Activated CD4-positive, alpha-beta T cell treated with anti-CD3 and anti-CD28 coated beads for 36 hours (primary cell): ENCODE measurements at places on chromosomes 2 and 18.
A peak's percentile ranks its signal among the peaks of the same experiment; 100 is the strongest.

- no peak for DNase-seq
These were observed 190.5 kb downstream of the RND3 start for GRCh38 chr2:150296770-150297546.

DNA sequence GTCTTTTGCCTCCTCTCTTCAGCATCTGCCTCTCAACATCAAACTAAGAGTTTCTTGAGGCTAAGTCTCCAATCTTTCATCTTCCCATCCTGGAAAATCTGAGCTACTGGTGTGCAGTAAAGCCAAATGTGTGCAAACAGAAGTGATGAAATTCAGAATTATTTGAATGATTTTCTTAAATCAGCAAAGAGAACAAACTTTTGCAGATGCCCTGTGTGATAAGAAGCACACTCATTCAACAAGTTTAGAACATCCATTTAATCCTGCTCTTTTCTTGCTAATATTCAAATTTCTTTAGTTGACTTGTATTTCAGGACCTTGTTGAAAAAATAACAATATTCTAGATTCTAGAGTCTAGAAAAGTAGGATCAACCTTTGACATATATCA, 1374.9 kb upstream of the CELF4 start:
- no peak for DNase-seq

GRCh38 chr2:43303889-43304288, 77.5 kb upstream of the ZFP36L2 start:
- no peak for DNase-seq

GRCh38 chr2:69175790-69176715, 163.1 kb downstream of the ANTXR1 start:
- no peak for DNase-seq

DNA sequence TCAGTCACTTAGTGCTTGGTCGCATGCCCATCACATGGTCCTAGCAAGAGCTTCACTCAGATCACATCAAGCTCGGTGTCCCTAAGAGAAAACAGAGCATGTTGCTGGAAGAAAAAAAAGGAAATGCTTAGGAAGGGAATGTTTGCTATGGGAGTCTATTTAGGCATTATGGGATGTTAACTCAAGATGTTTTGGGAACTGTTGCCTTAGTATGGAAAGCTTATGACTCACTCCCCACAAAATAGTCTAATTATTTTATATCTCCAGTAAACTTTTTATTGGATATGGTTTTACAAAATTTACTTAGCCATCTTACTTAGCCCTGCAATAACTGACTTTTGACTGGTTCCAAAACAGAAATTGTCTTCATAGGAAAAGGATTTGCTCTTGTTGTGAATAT, 439.5 kb upstream of the ZEB2 start:
- DNase-seq: no peak

GRCh38 chr2:64478502-64479230, 24.7 kb downstream of the LGALSL start:
- peak; percentile 34 for DNase-seq

GRCh38 chr2:111221701-111222100, 101.0 kb downstream of the BCL2L11 start:
- DNase-seq: no peak

DNA sequence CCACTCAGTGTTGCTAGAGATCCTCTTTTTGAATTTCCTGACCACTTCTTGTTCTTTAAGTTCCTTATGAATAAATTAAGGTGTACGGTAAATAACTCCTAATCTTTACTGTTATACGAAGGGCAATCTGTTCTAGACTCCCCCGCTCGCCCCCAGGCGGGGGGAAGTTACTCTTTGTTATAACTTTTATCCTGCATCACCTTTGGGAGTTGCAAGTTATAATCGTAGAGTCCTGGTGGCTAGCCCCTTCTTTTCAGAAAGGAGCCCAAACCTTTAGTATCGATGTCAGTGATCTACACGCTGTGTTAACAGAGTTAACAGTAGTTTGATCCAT, 652 bp downstream of the GCA start:
- no peak for DNase-seq

- no peak for DNase-seq
These were observed 583.6 kb downstream of the FBXO15 start for GRCh38 chr18:73563901-73564472.

DNA sequence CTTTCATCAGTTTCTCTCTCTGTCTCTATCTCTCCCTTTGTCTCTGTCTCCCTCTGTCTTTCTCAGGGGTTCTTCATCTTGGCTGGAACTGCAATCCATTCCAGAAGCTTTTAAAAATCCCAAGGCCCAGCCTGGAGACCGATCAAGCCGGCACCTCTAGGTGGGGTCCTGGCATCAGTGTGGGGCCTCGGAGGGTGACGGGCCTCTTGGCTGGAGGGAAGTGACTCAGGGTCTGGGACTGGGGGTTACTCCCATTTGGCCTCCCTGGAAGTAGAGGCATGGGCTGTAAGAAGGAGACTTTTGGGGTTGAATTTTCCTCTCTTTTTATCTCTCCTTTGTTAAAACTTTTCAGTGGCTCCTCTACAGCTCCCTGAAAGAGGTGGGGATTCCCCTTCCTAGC, 52.8 kb upstream of the OTOF start:
- no peak for DNase-seq

DNA sequence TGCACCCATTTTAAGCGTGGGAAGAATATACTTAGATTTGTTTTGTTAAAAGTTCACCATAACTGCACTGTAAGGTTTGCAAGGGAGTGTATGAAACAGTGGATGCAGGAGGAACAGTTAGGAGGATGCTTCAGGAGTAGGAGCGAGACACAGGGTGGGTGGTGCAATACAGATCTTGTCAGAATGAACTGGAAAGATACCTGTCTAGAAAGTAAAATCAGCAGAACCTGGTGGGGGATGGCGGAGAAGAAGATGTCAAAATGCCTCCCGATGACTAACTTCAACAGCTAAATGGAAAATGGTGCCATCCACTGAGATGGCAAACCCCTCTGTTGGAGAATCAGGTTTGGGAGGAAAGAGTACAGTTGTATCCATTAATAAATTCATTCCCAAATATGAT, 18.2 kb downstream of the LANCL1 start:
- no peak for DNase-seq

- no peak for DNase-seq
These were observed 53.5 kb downstream of the CDH19 start for GRCh38 chr18:66550366-66550765.

- DNase-seq: no peak
These were observed 28.4 kb upstream of the ID2 start for GRCh38 chr2:8653485-8653884.

DNA sequence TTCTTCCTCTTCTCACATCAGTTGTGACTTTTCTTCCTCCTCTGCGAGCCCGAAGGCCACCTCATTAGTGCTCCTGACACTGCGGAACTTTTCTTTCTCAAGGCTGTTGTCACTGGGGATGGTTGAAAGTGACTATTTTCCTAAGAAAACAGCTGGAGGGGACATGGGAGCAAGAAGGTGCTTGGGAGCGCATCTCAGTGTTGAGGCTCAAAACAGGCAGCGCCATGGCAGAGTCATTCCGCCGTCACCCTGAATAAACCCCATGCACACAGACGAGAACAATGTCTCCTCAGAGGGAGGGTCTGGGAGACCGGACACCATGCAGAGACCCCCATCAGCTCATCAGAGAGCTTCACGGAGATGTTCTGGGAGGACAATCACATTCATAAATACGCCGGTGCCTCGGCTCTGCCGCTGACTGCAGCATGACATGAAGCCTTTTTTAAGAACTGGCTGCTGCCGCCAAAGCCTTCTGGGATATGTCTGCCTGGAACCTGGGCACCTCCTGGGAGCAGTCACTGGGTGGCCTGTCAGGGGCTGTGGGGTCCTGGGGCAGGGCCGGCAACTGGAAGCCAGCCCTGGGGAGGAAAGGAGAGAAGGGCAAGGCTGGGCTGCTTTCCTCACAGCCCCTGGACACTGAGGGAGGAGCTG, 19.2 kb downstream of the ATOH8 start:
- no peak for DNase-seq

DNA sequence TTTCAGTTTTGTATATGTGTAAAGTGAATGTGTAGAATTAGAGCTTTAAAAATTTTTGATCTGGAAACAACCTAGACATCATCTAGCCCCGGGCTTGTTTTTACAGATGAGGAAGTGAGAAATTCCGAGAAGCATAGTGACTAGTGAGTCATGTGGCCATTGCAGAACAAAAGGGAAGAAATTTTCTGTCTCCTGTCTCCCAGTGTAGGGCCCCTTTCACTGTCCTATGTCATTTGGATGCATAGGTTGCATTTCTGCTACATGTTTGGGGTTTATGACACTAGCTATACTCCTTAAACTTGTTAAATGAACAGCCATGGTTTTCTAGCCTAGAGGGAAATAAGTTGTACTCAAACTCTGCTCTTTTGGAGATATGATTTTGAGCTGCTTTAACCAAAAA, 84.6 kb downstream of the PLCL1 start:
- DNase-seq: peak; percentile 58

DNA sequence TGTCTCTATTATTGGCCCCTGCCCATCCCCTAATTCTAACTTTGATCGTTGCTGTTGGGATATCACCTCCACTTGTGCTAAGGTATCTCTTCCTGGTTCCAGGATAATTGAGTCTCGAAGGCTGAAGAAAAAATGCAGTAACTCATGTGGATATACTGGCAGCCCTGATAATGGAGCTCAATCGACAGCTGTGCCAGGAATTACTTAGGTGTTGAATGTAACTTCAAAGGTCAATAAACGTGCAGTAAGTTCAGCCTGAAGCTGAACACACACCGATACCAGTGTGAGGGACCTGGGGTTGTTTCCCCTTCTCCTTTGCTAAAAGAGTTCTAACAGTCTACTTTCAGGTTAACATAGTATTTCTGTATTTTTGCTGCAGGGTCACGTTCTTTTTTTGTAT, 11.9 kb upstream of the REG3G start:
- no peak for DNase-seq

- peak; percentile 50 for DNase-seq
These were observed 206.7 kb downstream of the SH3RF3 start for GRCh38 chr2:109335631-109336176.

- DNase-seq: no peak
These were observed 16.9 kb upstream of the MYO1B start for GRCh38 chr2:191228333-191228732.

DNA sequence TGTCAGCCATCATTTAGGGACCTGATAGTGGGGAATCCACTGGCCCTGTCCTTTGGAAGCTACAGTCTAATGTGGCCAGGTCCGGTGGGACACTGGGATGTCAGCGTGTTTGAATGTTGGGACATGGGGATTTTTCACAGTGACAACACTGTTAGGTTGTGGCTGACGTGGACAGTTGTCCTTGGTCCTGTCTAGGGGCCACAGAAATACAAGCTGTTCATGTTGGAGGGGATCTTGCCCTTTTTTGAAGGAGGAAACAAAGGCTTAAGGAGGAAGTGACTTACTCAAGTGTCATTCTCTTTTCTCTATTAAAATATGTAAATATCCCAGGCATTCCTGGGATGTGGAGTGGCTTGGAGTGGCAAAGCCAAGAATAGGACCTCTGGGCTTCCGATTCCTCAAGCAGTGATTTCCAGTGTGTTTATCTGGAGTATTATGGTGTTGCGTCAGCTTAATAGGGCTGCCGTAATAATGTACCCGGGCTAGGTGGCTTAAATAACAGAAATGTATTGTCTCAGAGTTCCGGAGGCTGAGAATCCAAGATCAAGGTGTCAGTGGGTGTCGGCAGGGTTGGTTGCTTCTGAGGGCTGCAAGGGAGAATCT, 8.5 kb downstream of the ACOXL start:
- no peak for DNase-seq

GRCh38 chr18:33201509-33201926, 239.0 kb downstream of the CCDC178 start:
- peak; percentile 3 for DNase-seq

DNA sequence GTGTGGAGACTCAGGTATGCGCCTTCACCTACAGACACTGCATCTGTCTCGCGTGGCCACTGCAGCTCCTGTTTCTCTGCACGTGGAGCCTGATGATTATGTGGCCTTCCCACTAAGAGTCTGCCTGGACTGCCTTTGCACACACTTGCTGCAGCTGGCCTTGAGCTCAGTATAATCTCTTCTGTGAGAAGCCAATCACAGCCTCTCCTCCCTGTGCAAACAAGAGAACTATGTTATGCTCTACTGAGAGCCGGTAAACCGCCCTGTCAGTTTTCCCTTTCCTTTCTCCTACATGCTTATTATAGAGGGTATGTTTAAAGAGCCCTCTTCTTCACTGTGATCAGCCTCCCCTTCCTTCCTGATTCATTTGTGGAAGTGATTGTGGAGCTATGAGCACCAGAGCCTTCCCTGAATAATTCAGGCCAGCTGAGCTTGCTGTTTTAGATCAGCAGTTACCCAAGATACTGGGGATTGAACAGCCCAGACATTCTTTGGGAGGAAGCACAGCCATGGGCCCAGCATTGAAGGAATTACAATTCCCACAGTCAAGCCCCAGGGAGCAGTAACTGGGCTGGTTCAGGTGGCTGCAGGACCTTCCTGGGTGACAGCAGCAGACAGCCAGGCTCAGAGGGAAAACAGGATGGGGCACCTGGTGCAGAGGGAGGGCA, 3.7 kb upstream of the TGFA start:
- no peak for DNase-seq

DNA sequence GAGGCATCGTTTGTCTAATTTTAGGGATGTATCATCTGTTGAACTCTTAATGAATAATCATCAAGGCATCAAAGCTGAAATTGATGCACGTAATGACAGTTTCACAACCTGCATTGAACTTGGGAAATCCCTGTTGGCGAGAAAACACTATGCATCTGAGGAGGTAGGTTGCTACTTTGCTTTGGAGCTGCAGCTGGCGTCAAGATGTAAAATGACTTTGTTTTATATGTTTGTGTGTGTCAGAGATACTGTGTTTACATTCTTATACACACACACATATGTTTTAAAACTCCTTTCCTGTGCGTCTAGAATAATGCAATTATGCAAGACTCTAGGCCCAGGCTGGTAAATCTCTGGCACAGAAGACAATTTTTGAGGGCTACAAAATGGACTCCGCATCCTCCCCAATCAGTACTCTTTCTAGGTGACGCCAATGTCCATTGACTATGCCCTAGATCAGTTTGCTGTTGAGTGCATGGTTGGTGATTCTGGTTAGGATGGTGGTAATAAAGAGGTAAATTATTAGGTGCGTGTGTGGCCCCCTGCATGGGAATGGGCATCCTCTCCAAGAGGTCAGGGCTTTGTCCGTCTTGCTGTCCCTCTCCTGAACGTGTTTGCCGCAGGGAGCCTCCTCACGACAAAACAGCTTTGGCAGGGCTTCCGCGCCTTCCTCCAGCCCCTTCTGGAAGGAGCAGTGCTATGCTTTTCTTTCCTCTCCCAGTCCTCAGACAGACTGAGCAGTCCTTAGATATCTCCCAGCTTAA, 68.2 kb upstream of the EML6 start:
- DNase-seq: no peak

GRCh38 chr2:21220930-21221329, 97.2 kb downstream of the TDRD15 start:
- no peak for DNase-seq

GRCh38 chr18:79062806-79063205, 6.4 kb upstream of the ATP9B start:
- no peak for DNase-seq

GRCh38 chr2:167862782-167863181, 384.6 kb downstream of the STK39 start:
- peak; percentile 28 for DNase-seq
